Stimulated activated CD4-positive, alpha-beta T cell treated with anti-CD3 and anti-CD28 coated beads, Interleukin-4, amount 100 ng/mL, for 4 hours (primary cell): ENCODE measurements at places on chromosomes 7 and 10.

DNA sequence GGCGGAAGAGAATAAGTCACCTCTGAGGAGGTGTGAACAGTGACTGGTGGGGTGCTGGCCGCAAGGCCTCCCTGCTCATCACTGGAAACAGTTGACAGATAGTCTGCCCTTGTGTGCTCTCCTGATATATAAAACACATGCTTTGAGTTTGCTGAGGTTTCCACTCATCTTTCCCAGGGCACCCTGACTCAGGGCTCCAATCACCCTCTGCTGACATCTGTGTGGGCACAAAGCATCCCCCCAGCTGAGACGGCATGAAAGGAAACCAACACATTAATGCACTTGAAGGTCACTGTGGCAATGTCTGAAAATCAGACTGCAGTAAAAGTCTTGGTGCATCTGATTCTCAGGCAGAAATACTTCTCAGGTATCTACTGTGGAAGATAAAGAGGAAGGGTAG, 49.8 kb downstream of the EPDR1 start:
- no peak for DNase-seq

- no peak for DNase-seq
Observed at GRCh38 chr10:63132651-63133055, 475 bp upstream of the NRBF2 start.

- DNase-seq: no peak
Observed at GRCh38 chr7:30420662-30421061, 57.9 kb downstream of the NOD1 start.

DNA sequence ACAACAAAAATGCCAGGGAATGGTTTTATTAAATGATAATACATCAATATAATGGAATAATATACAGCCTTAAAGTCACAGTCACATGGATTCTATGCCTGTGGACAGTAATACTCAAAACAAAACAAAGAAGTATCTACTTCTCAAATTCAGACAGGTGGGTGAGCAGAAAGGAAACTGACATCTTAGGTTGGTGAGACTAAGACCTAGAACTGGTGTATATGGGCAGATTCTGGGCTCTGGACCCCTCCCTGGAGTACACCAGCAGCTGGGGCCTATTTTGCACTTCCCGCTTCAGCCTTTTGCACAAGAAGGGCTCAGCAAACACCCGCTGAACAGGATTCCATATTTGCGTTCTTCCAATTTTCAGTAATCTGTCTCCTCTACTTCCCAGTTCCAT, 5.4 kb upstream of the FIS1 start:
- DNase-seq: no peak

DNA sequence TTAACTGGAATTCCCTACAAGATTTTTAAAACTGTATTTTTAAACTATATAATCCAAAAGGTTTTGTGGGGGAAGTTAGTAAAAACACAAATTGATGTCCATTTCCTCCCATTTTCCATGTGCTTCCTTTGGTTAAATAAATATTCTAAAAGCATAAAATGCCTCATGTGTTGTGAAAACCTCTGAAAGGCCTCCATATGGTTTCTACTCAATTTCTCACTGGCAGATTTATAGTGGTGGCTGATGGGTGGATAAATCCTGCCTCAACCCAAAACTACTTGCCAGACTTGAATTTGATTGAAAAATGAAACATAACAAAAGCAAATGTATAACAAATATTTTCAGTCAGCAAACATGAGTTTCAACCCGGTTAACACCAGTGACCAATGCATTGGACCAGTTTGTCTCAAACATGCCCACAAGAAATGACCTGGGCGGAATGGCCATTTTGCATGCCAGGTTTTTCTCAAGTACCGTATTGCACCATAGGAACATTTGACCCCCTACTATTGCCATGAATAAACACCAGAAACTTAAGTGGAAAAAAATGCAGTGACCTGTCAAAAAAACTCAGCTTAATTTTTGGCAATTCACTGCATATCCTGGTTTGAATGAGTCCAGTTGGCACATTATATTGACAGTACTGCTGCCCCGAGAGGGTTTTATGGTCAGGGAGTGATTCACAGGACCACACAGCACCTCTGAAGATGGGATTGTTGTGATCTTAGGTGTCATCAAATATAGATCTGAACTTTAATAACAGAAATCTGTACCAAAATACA, 454.6 kb upstream of the ANKRD30A start:
- DNase-seq: no peak

DNA sequence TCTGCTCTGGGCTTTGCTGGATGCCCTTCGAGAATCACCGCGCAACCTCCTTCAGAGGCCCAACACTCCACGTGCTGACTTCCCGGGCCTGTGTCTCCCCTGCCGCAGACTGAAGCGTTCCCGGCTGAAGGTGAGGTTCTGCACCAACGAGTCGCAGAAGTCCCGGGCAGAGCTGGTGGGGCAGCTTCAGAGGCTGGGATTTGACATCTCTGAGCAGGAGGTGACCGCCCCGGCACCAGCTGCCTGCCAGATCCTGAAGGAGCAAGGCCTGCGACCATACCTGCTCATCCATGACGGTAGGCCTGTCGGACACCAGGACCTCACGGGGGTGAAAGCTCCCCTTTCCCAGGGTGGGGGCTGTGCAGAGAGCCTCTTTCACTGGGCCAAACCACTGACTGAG, 22.4 kb downstream of the LHPP start:
- DNase-seq: no peak

GRCh38 chr10:29199339-29199738, 89.5 kb upstream of the LYZL1 start:
- DNase-seq: no peak

DNA sequence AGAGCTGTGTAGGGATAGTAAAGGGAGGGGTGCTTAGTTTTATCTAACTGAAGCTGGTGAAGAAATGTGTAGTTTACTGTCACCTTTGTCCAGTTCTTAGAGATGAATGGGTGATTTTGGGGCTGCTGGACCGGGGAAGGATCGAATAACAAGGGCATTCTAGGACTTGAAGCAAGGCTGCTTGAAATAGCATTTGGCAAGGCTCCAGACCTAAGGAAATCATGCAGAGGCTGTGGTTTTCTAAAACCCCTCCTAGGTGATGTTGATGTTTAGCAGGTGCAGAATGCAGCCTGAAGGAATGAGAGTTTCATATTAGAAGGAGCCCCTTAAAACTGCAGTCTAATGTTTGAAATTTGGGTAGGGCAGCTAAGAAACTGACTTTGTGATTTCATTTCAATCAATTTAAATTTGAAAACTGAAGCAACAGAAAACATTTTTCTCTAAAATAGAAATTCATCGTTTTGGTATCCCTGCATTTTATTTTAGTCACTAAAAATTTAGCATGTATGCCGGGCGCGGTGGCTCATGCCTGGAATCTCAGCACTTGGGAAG, 68.5 kb downstream of the TET1 start:
- DNase-seq: no peak

- DNase-seq: no peak
Observed at GRCh38 chr10:103732339-103733044, 122.9 kb downstream of the SH3PXD2A start.

DNA sequence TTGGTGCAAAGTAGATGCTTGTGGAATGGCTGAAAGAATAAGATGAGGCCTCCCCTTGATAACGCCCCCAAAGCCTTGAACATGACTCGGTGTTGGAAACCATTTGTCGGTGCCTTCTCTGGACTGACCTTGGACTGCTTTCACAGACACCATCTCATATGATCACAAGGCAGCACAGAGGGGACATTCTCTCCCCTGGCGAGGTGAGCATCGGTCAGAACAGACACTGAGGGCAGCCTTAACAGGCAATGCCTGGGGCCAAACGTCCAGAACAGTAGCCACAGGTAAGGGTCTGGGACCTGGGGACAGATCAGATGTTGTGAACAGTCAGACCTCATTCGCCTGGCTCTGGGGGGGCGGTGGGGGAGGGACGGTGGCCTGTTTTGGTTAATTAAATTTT, 2.8 kb upstream of the TRRAP start:
- DNase-seq: no peak

GRCh38 chr10:71316786-71317160, 2.3 kb upstream of the SLC29A3 start:
- DNase-seq: no peak

GRCh38 chr10:3968727-3969126, 183.7 kb upstream of the KLF6 start:
- no peak for DNase-seq

- no peak for DNase-seq
Observed at GRCh38 chr7:134593530-134594392, 44.9 kb downstream of the AKR1B15 start.

GRCh38 chr7:149799397-149800168, 26.2 kb upstream of the ZNF467 start:
- peak; percentile 55 for DNase-seq

- DNase-seq: no peak
Observed at GRCh38 chr7:39386718-39387117, 179.5 kb upstream of the YAE1 start.

DNA sequence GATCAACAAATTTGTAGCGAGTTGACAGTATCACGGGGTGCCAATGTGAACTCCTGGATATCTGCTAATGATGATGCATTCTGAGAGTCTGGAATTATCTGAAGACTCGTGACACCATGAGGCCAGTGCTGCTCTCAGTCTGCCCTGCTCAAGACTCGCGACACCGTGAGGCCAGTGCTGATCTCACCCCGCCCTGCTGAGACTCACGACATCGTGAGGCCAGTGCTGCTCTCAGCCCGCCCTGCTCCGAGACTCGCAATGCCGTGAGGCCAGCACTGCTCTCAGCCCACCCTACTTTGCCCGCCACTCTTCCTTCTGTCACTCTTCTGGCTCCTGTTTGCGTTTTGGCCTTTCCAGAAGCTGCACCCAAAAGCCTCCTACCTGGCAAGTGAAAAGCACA, 411.8 kb downstream of the PTPRN2 start:
- no peak for DNase-seq

DNA sequence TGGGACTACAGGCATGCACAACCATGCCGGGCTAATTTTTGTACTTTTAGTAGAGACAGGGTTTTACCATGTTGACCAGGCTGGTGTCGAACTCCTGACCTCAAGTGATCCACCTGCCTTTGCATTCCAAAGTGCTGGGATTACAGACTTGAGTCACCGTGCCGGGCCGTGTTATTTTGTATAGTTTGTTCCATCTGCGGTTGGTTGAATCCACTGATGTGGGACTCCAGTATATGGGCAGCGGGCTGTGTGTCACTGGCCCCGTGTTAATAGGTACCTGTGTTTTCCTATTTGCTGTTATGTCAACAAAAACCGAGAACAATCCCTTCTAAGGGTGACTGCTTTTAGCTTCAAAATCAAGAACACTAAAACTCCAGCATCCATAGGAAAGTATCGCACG, 297.6 kb upstream of the PITRM1 start:
- DNase-seq: no peak

GRCh38 chr7:98250789-98251188, 1.2 kb downstream of the TECPR1 start:
- DNase-seq: peak; percentile 18

GRCh38 chr10:60606343-60607080, 171.8 kb upstream of the CDK1 start:
- DNase-seq: no peak

DNA sequence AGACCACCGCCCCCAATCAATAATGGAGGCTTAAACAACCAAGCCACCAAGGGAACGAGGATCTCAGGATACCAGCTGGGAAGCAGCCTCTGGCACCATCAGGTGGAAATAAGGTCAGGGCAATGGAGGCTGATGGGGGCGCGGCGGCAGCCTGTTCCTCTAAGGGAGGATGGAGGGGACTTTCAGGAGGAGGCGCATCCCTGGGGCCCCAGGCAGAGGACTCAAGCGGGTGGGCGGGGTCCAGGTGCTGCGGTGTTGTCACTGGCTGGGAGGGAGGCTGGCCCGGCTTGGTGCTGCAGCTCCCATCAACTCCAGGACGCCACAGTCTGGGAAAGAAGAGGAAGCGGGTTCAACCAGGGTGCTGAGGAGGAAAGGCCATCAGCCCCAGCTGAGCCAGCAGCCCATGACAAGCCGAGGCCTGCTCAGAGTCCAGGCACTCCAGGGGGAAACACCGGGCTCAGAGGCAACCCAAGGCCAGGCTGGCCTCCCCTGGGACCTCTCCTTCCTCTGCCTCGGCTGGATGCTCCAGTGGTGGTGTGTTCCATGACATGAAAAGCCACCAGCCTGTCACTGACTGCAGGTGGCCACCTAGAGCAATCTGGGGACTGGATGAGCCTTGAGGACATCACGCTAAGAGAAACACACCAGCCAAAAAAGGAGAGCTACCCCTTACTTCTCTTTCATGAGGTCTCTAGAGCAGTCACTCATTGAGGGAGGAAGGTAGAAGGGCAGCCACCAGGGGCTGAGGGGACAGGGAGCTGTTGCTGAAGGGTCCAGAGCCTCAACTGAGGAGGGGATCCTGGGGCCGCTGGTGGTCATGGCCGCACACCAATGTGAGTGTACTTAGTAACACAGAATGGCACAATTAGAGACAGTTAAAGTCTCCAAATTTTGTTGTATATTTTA, 4.6 kb downstream of the GIGYF1 start:
- DNase-seq: no peak

DNA sequence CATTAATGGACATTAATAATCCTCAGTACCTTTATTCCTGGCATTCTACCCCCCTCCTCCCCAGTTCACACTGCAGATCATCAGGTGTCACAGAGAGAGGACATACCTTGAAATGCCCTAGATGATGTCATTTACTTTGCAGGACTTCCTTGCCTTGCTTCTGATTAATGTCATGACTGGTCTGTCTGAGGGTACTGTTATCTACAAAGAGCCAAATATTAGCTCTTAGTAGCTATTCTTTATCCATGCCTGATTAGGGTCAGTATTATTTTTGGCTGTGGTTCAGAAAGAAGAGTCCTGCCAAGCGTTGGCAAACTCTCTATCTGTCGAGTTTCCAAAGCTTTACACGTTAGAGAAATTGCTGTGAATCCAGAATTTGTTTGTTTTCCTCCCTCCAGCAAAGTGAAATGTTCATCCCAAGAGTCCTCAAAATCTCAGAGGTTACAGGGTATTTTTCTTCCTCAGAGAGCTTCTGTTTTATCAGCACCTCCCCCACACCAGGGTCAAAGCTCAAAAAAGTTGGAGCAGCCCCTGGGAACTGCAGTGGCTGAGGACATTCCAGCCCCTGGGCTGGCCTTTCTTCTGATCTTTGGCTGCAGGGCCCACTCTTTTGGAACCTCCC, 12.6 kb downstream of the SCD start:
- DNase-seq: no peak

- no peak for DNase-seq
Observed at GRCh38 chr7:71633551-71634008, 501.6 kb downstream of the GALNT17 start.

DNA sequence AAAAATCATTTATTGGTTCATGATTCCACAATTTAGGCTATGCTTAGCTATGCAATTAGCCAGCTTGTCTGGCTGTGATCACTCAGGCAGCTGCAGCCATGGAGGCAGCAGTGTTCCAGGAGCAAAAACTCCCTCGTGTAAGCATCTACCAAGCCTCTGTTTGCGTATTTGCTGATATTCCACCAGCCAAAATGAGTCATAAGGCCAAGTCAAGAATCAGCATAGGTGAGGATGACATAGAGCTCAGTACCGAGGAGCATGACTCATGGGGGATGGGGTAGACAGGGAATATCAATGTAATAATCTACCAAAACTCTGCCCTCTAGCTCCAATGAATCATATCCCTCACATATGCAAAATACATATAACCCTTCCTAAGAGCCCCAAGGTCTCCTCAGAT, 63.3 kb downstream of the IMMP2L start:
- DNase-seq: peak; percentile 24
